Body of pancreas (tissue), 4 donors: ENCODE measurements at places on chromosomes 7 and 10.
A peak's percentile ranks its signal among the peaks of the same experiment; 100 is the strongest.

DNA sequence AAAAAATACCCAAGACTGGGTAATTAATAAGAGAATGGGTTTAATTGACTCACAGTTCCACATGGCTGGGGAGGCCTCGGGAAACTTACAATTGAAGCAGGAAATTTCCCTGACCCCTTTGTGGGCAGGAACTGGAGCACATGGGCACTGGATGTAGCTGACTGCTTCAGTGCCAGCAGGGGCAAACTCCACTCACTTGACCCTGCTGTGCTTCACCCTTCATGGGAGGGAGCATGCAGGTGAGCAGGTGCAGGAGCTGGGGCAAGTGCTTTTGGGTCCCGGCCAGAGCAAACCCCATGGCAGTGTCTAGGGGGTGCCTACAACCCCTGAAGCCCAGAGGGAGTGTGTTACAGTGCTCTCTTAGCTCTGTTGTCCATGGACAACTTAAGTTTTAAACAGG, 132.6 kb downstream of the AKR1D1 start:
- peak; percentile 66 for DNase-seq

DNA sequence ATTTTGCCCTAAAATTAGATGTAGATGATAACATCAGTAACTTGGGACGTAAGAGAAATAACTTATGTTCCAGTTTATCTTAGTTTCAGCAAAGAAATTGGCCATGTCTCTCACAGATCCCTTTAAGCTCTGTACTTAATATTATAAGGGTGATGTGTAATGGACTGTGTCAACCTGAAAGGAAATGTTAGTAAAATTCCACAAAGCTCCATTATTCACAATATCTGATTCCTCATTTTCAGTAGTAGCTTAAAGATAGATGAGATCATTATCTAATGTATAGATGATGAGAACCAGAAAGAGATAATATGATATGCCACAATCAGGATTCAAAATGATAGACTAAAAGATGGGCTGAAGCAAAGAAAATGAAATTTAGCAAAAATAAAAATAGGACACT, 316.8 kb upstream of the CHRM2 start:
- no peak for DNase-seq

DNA sequence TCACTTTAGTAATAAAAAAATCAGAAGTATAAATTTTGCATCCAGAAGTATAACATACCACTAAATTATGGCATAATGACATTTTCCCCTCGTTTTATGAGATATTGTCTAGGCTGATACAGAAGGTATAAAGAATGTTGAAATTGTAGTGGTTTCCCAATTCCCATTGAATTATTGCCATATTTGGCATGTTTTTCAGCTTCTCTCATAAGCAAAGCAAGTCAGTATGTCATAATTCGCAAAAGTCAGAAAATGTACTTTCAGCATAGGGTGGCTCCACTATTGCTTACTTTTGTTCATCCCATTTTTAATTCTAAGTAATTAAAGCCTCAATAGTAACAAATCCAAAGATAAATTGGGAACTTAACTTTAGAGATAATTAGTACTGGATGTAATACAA, 19.7 kb upstream of the PTPRZ1 start:
- DNase-seq, result no peak

- no peak for DNase-seq
Observed at GRCh38 chr10:131662851-131663250, 238.0 kb upstream of the PPP2R2D start.

- DNase-seq, result no peak
Observed at GRCh38 chr10:70500368-70500767, 21.8 kb downstream of the PALD1 start.

- DNase-seq, result no peak
Observed at GRCh38 chr7:5437987-5438386, 14.4 kb upstream of the TNRC18 start.

GRCh38 chr7:98613601-98614425, 3.3 kb upstream of the NPTX2 start:
- no peak for DNase-seq
